ENCODE measurements at places on chromosomes 3 and 15. TPM values are rescaled to one million over a fixed set of nuclear protein-coding genes. Genes with fewer than 3 reads are reported as not detected.

GRCh38 chr3:160883373-160883772 is 127.3 kb downstream of the PPM1L start:
- no peaks in the 10 kb centered on the region for H3K36me3 ChIP-seq
- peak overlapping the region; percentile 91 for H3K27ac ChIP-seq
- H3K4me3 ChIP-seq: no peak overlapping the region
- no peak for DNase-seq
- H3K4me1 ChIP-seq: peaks cover 57% of the 10 kb centered on the region

FRMD5 gene
- not detected for total RNA-seq

DNA sequence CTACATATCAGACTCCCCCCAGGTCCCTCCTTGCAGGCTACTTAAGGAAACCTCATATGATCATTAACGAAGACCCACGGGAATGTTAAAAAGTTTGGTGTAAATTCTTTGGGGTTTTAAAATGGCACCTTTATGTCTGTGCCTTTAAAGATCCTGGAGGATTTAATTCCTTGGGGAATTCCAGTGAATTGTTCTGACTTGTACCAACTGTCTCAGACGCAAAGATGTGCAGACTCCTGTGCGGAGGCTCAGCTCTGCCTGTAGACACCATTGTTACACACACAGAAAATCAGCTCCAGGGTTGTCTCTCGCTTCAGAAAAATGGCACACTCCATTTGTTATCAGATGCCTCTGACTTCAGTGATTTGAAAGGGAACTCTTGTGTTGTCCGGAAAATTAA is 414.4 kb upstream of the CFAP20DC start:
- H3K4me3 ChIP-seq: no peak overlapping the region
- no peak for DNase-seq
- H3K27ac ChIP-seq: no peak overlapping the region
- no peaks in the 10 kb centered on the region for H3K36me3 ChIP-seq
- H3K4me1 ChIP-seq: no peaks in the 10 kb centered on the region

DNA sequence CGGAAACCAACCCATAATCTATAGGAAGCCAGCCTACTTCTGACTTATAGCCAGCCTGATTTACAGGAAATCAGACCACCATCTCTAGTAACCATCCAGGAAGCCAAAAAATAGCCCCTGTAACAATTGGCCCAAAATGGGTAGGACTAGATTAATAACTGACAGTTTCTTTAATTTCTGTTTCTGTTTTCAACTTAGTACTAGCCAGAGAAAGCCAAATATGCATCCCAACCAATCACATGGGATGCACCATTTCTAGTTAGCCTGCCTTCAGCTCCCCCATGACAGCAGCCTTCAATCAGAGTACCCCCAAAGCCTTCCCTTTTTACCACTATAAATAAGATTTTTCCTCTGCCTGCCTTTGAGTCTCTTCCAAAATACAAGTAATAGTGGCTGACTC is 239.1 kb upstream of the GADL1 start:
- H3K4me1 ChIP-seq: no peaks in the 10 kb centered on the region
- no peak overlapping the region for H3K27ac ChIP-seq
- H3K27me3 ChIP-seq: no peaks in the 10 kb centered on the region
- DNase-seq: no peak

All from gastrocnemius medialis (tissue), 4 donors.